ENCODE measurements at places on chromosomes 7 and 10. TPM values are rescaled to one million over a fixed set of nuclear protein-coding genes. Genes with fewer than 3 reads are reported as not detected.

Gene MEOX2
- not detected for total RNA-seq

Gene GPR15LG
- total RNA-seq: not detected

Gene HMX3
- not detected for total RNA-seq

Gene IGF2BP3
- total RNA-seq: 79.1 TPM

Gene KNDC1
- 3.6 TPM for total RNA-seq

Gene AASS
- 5.1 TPM for total RNA-seq

Gene TMEM236
- 0.07 TPM for total RNA-seq

Gene EMX2
- not detected for total RNA-seq

Gene C10orf105
- not detected for total RNA-seq

Gene ERV3-1
- 7.2 TPM for total RNA-seq
